CD4-positive, alpha-beta T cell treated with Interferon gamma for 1 hour (primary cell): ENCODE measurements at places on chromosomes 2 and 18.

DNA sequence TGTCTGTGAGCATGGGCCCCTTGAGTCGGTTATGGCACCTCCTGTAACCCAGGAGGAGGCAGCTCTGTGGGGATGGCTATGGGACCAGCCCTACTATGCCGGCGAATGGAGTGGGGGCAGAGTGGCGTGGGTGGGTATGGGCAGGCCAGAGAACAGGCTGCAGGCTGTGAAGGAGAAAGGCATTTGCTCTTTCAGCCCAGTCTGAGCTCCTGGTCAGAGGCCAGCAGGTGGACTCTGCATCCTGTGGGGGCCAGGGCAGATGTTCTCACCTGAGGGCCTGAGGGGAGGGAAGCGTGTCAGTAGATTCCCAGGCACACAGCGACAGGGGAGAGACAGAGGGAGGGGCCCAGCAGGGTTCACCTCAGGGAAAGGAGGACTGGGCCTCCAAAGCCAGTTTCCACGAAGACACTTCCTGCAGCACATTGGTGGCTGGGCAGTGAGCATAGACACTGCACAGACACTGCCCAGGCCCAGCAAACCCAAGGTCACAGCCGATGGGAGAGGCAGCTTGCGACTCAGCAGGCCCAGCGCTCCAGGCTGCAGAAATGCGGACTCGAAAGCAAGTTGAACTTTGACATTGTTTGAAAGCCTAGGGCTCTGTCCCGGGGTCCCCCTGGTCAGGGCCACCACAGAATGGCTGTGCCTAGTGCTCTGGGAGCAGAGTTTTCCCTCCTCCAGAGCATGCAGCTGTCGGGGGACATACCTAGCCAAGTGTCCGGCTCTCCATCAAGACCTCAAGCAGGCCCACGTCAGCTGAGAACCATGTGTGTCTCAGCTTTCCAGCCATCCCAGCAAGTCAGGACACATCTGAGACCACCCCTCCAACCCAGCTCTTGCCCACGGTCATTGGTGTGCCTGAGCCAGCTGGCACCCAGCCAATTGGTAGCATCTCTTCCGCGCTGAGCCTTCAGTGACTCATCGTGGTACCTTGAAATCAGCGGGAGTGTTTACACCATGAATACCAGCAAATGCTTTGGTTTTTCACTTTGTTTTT lies 53.8 kb downstream of the TGOLN2 start:
- DNase-seq: no peak

- DNase-seq: no peak
Observed at GRCh38 chr2:137287913-137288639, 522.7 kb downstream of the THSD7B start.

DNA sequence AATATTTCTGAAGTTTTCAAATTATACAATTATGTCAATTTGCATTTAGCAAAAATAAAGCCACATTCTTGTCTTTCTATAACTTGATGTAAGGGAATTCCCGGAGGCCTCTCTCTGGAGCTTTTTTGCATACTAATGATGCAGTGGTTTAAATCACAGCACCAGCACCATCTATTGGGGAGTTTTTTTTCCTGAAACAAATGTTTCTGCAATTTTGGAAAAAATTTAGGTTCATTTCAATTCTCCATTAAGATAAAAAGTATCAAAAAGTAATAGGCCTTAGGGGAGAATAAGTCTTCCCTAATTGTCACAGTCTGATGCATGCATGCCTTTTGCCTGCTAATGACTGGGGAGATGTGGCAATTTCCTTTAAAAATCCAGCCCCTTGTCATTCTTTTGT lies 13.5 kb downstream of the CBLN2 start:
- no peak for DNase-seq

GRCh38 chr18:50970006-50970405 lies 2.2 kb downstream of the ELAC1 start:
- no peak for DNase-seq

GRCh38 chr18:649341-649740 lies 8.1 kb upstream of the TYMS start:
- DNase-seq: no peak
